Activated CD4-positive, alpha-beta T cell treated with anti-CD3 and anti-CD28 coated beads for 4 hours (primary cell): ENCODE measurements at places on chromosomes 7 and 10.

DNA sequence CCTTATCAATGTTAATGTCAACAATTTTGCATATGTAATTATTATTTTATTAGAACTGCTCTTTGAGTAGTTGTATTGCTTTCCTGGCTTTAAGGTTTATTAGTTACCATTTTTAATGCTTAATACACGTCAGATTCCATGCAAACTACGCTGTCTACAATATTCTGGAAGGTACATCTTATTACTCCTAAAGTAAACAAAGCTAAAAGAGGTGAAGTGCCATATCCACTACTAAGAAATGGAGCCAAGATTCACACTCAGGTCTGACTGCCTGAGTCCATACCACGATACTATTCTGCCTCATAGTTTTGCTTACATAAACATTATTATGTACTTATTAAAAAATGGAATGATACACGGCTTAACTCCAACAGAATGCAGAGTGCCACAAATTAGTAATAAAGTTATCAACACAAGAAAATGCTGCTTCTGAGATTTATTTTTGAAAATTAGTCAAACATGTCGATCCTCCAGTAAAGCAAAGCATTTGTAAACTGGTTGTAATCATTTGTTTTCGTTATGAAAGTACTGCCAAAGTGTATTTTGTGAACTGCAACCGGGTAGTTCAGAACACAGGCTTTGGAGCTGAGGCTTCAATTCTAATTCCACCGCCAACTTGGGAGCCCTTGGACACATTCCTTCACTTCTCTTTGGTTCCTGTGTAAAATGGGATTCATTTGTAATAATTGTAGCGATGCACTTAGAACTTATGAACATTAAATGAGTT lies 1.1 kb upstream of the DMTF1 start:
- DNase-seq = no peak

GRCh38 chr10:31063841-31064240 lies 32.2 kb upstream of the ZNF438 start:
- no peak for DNase-seq

DNA sequence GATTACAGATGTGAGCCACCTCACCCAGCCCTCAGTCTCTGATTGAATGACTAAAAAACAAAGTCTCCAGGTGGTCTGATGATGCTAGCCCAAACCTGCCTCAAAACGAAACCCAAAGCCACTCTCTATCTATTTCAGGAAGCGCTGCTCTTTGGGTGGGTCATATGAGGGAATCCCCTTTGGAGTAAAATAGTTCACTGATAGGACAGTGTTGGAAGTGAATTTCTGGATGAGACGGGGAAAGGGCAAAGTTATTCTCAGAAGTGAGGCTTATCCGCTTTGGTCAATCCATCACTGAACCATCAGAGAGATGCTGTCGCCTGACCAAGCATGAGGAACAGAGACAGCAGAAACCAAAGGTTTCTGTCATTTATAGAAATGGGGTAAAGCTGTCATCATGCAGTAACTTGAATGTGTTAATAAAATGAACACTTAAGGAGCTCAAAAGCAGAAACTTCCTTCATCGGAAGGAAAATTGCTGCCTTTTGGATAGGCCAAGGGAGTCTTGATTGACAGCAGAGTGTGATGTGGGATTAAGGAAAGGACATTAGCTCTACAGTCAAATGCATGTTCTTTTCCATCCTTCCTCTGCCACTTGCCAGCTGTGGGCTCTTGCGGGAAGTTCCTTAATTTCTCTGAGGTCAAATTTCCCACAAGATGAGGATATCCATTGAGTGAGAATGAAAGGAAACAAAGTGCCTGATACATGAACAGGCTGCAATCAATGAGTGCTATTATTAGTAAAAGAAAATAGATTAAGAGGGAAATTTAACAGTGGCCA lies 64.9 kb upstream of the C1QL3 start:
- no peak for DNase-seq

DNA sequence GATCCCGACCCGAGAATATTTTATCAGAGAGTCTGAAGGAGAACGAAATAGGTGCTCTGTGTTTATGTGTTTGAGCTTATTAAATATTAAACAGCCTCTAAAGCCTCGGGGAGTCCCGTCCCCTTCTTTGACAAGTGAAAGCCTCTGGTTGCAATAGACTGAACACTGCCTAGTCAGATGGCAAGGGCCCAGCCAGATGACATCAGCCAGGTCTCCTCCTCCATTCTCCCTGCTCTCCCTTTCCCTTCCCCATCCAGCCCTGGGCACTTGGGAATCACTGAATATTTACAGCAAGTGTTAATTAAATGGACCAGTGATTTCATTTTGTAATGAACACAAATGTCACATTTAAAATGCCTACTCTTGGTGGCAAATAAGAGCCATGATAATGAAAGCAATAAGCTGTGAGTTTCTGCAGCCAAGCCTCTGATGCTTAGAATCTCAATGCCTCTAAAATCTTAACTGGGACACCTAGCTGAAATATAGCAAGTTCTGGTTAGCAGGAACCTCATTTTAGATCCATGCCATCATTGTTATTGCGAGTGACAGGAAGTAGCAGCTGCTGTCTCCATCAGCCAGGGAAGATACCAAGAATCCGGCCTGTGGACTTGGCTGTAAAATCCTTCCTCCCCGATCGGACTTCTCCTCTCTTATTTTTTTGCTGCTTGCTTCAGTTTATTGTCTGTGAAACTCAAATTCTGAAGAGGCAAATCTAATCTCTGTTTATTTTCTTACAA lies 202.1 kb downstream of the PRPF18 start:
- no peak for DNase-seq

DNA sequence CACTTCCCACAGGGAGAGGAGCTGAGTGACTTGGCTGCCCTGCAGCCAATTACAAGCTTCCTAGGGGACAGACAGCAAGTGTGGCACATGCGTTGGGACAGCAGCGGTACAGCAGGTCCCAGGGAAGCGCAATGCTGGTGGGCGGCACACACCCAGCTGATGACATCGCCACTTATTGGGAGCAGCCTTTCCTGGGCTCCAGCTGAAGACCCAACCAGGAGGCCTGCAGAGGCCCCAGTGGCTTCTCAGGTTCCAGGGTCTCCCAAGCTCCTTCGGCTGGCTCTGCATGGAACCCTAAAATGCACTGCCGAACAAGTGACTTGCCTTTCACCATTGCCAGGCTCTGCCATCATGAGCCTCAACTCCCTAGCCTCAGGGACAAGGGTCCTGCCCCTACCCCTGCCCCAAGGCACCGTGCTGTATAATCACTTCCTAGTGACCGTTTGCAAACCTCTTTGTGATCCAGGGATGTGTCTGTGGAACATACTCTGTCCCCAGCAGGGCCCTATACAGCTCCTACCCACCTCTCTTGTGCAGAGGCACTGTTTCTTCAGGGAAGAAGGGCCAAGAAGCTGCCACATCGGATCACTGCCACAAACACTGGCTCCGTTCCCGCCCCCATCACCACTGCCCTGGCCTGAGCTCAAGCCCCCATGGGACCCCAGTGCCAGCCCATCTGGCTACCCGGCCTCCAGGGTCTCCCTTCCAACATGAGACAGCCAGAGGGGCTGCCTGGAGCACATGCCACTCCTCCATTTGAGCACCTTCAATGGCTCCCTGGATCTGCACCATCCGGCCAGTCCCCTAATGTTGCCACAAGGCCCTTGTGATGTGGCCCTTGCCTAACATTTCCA lies 19.3 kb upstream of the SLIT1 start:
- DNase-seq = no peak

- DNase-seq = no peak
Observed at GRCh38 chr10:98458809-98459784, 12.4 kb upstream of the HPS1 start.

DNA sequence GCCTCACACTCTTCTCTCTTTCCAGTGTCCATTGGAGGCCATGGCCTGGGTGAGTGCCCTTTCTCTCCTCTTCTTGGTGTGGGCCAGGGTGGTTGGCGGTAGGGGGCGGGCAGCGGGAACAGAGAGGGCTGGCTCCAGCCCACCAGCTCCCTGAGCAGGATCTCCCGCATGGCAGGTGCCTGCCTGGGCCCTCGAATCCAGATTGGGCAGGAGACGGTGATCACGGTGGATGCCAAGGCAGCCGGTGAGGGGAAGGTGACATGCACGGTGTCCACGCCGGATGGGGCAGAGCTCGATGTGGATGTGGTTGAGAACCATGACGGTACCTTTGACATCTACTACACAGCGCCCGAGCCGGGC lies 13.5 kb upstream of the ATP6V1F start:
- no peak for DNase-seq

DNA sequence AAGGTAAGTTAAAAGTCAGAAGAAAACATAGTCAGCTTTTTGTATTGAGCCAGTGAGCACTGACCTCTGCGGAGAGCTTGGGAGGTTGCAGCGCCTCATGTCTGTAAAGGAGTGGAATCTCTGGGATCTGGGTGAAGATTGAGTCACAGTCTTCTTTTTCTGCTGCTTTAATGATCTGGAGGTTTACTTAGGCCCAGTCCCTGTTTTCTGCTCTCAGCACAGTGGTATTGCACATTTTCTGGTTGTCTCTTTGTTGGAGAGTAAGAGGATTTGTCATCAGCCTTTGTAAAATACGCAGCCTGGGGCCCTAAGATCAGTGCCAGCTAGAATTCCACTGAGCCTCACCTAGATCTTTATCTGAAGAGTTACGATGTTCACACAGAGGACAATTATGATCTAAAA lies 58.3 kb upstream of the GJD4 start:
- DNase-seq = no peak
